Right lung (tissue), 10 donors: ENCODE measurements at places on chromosomes 13 and 19. TPM values are rescaled to one million over a fixed set of nuclear protein-coding genes. Genes with fewer than 3 reads are reported as not detected.

- DNase-seq: no peak
Observed at GRCh38 chr19:10361569-10362011, 18.8 kb downstream of the TYK2 start.

- no peak for DNase-seq
Observed at GRCh38 chr19:6712231-6712630, 8.2 kb downstream of the C3 start.

GRCh38 chr19:54162241-54162805 lies 2.8 kb upstream of the LENG1 start:
- peak; percentile 71 for DNase-seq

The S1PR2 gene
- 31.6 TPM for polyA plus RNA-seq

GRCh38 chr13:41177616-41178015 lies 16.8 kb downstream of the KBTBD7 start:
- DNase-seq: no peak

DNA sequence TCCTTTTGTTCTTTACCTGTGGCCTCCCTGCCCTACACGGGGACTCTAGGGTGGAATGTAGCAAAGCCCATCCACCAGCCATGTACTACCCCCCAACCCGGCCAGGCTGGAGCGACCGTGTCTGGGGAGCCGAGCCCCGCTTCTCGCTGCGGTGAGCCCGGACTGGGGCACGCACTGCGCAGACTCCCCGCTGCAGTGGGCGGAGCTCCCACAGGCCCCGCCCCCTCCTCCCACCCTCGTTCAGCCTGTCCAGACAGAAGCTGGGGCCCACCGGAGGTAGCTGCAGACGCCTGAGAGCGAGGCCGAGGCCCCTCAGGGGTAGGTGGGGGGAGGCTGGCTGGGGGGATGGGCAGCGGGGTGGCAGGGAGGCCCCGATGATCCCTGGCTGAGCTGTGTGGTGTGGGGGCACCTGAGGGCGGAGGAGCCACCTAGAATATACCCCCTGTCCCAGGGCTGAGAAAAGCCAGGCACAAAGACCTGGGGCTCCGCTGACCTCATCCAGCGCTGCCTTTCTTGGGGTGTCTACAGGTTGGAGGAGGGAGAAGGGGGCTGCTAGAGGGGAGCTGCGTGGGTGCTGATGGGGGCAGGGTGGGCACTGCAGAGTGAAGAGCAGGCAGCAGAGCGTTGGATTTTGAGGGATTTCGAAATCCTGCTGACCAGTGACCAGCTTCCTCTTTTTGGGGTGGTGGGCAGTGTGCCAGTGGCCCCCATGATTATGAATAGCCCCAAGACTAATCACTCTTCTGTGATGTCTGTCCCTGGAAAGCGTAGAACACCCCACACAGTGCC lies 17.3 kb downstream of the PLD3 start:
- DNase-seq: peak; percentile 79

The PCDH9 gene
- polyA plus RNA-seq: 2.9 TPM

DNA sequence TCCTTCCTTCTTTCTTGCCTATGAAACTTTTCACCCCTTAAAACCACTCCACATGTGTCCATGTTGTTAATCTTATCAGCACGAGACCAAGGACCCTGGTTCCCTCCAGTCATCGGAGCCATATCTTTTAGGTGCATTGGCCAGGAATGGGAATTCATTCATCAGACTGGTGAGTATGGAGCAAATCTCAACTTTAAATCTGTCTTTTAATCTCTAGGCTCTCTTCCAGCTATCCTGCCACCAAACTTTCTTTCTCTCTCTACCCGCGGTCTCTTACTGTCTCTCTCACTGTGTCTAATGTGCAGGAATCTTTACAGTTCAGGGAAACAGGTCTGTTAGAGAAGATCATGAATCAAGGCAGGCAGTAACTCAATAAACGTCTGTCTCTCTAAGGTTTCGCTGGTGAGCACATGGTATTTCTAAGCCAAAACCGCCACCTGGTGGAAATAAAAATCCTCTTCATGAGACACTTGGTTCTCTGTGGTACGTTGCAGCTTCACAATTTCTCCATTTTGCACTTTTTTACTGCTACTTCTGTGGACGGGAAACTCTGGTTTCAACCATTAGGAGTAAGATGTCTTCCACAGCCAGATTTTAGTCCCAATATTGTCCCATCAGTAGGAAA lies 16.1 kb downstream of the LGALS16 start:
- no peak for DNase-seq

The IGFLR1 gene
- 3.9 TPM for polyA plus RNA-seq

The GJB6 gene
- polyA plus RNA-seq: 0.76 TPM

GRCh38 chr19:38252941-38253691 lies 3.1 kb downstream of the PPP1R14A start:
- DNase-seq: peak; percentile 86

- DNase-seq: no peak
Observed at GRCh38 chr19:19074196-19074882, 10.5 kb downstream of the SLC25A42 start.

The APC2 gene
- 1.2 TPM for polyA plus RNA-seq

DNA sequence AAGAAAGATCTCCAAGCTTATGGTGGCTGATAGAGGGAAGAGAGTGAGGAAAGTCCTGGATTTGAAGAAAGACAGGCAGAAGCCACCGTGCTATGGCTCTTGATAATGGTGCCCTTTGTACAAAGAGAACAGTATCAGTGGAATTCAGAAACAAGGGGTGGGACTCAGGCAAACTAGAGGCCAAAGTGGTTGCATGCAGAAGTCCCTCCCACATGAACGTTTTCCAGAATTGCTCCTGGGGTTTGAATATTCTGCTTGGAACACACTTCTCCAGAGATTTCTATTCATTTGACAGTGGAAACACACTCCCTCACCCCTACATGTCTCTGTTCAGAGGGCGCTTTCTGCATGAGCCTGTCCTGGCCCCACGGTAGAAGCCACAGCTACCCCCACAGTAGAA lies 10.1 kb upstream of the MBNL2 start:
- DNase-seq: no peak

DNA sequence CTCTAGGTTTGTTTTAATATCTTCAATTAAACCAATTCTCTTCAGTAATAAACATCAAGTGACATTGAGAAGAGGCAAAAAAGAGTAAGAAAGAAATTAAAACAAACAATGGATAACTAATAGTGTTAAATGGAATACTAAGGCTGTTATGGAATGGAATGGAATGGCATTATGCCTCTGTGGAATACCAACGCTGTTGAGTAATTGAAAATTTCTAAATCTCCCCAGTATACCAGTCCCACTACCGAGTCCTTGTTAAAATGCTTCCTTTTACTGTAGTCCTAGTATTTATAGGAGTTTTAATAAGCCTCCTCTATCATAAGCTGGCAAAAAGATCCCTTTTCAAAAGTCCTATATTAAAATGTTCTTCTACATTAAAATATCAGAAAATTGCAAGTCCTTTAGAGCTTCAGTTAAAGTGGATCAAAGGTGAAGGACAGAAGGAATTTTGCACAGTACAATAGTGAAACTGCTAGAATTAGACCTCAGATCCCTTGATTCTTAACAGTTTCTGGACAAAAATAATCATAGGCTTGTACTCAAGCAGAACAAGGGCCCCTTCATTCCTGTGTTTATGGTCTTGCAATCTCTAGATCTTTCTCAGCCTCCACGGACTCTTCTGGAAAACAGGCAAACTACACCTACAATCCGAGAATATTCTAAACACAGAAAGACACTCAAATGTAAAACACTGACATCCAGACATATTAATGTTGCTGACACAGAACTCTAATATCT lies 128.2 kb downstream of the PCDH9 start:
- DNase-seq: no peak

DNA sequence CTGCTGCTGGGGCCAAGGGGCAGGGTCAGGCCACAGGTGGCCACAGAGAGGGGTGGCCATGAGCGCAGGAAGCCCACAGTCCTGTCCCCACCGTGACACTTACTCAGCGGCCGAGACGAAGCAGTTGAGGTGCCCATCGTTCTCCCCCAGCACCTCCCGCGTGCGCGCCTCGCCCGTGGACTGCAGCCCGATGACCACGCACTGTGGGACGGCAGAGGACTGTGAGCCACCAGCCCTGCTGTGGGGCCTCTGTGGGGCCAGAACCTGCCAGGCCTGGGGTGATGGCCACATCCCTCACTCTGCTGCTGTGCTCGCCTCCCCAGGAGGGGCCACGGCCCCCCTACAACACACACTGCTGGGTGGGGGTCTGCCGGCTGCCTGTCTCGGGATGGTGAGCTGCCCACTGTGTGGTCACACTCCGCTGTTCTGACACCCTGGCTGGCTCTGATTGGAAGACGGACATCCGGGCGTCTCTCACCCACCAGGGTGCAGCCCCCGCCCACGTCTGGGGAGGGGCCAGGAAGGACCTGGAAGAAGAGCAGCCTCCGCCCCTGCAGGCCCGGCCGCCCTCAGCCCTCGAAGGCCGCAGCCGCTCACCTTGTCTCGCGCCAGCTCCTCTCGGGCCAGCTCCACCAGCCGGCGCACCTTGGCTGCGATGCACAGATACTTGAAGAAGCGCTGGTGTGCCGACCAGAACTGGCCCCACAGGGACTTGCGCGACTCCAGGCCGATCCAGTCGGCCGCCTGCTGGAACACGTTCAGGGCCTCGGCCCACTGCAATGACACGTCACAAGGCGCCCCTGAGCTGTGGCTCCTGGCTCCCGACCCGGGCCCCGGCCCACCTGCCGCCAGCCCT lies 13.2 kb downstream of the GPX4 start:
- DNase-seq: no peak

- peak; percentile 38 for DNase-seq
Observed at GRCh38 chr13:31860002-31860401, 120.7 kb downstream of the RXFP2 start.

- DNase-seq: no peak
Observed at GRCh38 chr19:13866463-13867046, 10.4 kb upstream of the NANOS3 start.

DNA sequence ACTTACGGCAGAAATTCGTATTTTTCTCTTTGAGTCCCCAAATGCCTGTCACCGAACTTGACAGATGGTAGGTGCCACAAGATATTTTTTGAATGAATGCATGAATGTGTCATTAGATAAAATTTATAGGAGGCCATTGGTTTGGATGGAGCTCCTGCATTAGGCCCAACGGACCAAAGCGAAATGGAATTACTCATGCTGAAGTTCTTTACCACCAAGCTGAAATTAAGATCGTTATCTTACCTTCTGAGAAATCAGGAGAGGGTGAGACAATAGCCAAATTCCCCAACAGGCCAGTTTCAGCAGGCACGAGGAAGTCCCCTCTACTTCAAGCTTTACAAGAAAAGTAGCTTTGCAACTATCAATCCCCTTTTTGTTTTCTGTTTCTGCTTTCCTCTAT lies 452.5 kb upstream of the ARGLU1 start:
- no peak for DNase-seq
